ENCODE measurements at places on chromosomes 11 and 22.

DNA sequence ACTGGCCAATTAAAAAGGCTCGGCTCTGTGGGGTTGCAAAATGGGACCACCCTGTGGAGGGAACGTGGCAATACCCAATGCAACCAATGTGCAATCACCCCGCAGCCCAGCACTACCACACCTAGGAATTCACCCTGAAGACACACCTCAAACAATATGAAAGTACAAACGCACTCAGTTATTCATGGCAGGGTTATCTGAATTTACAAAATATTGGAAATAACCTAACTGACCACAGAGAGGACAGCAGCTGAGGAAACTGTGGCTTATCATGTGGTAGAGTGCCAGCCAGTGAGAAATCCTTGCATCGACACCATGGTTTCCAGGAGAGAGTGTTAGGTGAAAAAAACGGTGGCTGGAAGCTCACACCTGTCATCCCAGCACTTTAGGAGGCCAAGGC is 18.7 kb downstream of the ALG12 start:
- no peak overlapping the region for H3K27ac ChIP-seq
- no peaks in the 10 kb centered on the region for H3K4me1 ChIP-seq
- peaks cover 21% of the 10 kb centered on the region for H3K36me3 ChIP-seq
- H3K27me3 ChIP-seq = no peaks in the 10 kb centered on the region

GRCh38 chr11:1402355-1403077 is 12.8 kb downstream of the BRSK2 start:
- H3K27ac ChIP-seq = no peak overlapping the region
- DNase-seq = no peak
- no peaks in the 10 kb centered on the region for H3K36me3 ChIP-seq
- H3K4me1 ChIP-seq = no peaks in the 10 kb centered on the region

DNA sequence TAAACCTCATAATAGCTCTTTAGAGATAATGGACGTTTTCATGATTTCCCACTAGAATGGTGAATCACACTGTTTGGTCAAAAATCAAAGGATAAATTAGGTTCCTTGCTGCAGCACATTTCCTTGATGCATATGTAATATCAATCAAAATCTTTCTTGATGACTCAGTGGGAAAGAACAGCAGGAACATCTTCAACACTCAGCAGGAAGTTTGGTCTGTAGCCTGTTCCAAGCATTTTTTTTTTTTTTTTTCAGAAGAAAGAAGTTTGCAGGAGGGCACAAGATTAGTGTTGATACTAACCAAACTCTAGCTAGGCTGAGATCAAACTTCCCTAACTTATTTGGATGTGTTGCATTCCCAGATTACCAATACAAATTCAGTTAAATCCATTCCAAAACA is 1529.8 kb downstream of the FAM181B start:
- H3K4me1 ChIP-seq = no peaks in the 10 kb centered on the region
- H3K4me3 ChIP-seq = no peak overlapping the region

DNA sequence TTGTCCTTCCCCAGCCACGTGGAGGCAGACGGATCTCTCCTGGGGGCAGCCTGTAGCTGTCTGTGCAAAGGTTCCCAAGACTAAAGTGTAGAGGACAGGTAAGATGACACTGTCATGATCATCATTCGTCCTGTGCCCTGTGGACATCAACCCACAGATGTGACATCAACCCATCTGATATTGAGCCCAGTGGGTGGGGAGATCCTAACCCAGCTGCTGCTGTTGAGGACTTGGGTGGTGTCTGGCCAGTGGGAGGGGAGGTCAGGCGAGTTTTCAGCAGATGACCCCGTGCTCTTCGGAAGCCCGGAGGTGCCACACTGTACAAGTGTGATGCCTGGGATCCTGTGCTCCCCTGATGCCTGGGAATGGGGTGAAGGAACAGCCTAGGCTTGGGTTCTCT is 1.2 kb upstream of the GAL start:
- no peaks in the 10 kb centered on the region for H3K4me1 ChIP-seq
- H3K36me3 ChIP-seq = peaks cover 21% of the 10 kb centered on the region
- H3K4me3 ChIP-seq = no peak overlapping the region
- no peak overlapping the region for H3K27ac ChIP-seq
- H3K27me3 ChIP-seq = peaks cover 4% of the 10 kb centered on the region

DNA sequence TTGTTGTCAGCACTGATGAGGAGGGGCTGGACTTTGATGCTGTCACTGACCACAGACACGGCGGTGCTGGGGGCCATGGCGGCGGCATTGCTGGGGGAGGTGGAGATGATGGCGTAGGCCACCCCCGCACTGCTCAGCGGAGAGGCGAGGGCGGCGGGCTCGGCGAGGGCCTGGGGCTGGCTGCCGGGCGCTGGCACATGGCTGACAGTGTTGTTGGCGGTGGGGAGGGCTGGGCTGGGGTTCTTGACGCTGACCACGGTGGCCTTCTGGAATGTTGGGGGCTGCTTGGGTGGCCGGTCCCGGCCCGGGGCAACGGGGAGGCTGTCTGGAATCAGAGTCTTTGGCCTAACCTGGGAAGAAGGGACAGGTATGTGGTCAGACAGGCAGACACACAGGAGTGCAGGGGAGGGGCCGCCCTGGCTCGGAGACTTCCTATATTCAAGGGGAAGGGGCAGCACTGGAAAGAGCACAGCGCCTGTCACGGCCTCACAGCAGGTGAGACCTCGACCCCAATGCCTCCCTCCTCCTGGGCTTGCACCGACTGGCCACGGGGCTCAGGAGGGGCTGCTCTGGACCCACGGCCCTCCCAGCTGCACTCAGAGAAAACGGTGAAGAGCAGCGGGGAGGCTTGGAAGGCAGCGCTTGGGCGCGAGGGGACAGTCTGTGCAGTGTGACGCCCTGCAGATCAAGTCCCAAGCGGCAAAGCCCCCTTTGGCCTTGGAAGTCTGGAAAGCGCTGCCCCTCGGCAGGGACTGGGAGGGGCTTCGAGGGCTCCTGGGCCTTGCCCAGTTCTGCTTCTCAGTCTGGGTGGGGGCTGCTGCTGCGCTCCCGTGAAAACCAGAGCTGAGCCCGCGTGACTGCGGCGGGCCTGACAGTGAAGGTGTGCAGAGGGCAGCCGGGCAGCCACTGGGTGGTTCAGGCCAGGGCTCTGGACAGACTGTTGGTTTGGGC is 93.2 kb downstream of the PHF21B start:
- peaks cover 49% of the 10 kb centered on the region for H3K36me3 ChIP-seq
- H3K27me3 ChIP-seq = no peaks in the 10 kb centered on the region
- H3K4me3 ChIP-seq = no peak overlapping the region
- DNase-seq = peak; percentile 32
- H3K4me1 ChIP-seq = no peaks in the 10 kb centered on the region

GRCh38 chr22:27461470-27461869 is 340.1 kb downstream of the MN1 start:
- H3K27ac ChIP-seq = peak overlapping the region; percentile 83
- H3K36me3 ChIP-seq = no peaks in the 10 kb centered on the region
- peaks cover 41% of the 10 kb centered on the region for H3K27me3 ChIP-seq

GRCh38 chr11:86524620-86525352 is 147.6 kb downstream of the ME3 start:
- H3K27ac ChIP-seq = peak overlapping the region; percentile 3
- no peak for DNase-seq
- peaks cover 12% of the 10 kb centered on the region for H3K4me1 ChIP-seq
- no peaks in the 10 kb centered on the region for H3K27me3 ChIP-seq
- H3K4me3 ChIP-seq = peak overlapping the region; percentile 58

DNA sequence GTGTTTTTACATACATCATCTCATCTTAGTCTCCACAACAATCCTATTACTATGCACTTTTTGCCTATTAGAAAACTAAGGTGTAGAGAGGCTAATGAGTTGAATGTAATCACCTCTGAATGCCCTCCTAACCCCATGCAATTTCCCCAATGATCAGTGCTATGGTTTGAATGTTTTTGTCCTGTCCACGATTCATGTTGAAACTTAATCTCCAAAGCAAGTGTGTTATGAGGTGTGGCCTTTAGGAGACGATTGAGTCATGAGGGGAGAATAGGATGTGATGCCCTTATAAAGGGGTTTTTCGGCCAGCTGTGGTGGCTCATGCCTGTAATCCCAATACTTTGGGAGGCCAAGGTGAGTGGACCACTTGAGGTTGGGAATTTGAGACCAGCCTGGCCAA is 2.0 kb upstream of the CCDC73 start:
- no peak overlapping the region for H3K4me3 ChIP-seq
- DNase-seq = no peak
- no peak overlapping the region for H3K27ac ChIP-seq
- no peaks in the 10 kb centered on the region for H3K27me3 ChIP-seq

Measured in endodermal cell (in vitro differentiated cells).